ENCODE measurements at places on chromosomes 6 and 20.

GRCh38 chr6:151269321-151269995, 29.7 kb downstream of the AKAP12 start:
- no peak for DNase-seq

DNA sequence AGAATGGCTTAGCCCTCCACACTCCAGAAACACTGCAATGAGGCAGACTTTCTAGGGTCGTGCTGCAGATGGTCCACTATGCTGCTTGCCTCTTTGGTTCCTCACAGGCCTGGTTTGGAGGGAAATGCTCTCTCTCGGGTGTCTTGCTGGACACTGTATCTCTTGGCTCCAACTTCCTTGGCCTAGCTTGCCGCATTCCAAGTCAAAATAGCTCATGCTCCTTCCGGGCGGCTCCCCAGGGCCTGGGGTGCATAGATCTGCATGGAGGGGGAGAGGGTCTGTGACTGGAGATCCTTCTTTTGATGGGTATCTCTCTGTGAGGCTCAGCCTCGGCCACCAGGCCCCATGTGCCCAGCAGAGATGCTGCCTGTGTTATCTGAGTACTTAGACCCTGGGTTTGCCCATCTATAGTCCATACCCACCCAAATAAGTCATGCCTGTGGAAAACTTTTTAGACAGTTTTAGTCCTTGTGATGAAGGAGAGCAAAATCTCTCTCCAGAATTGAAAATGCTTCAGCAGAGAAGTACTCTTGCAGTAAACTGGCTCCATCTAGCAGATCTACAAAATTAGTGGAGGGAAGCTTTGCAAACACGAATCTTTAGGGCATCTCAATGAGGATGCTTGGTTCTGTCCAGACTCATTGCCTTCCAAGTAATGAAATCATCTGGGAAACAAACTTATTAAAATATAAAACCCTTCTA, 264.1 kb upstream of the RIN2 start:
- DNase-seq = no peak

- no peak for DNase-seq
Measured at GRCh38 chr6:166251211-166251610, 57.0 kb downstream of the PRR18 start.

GRCh38 chr6:124757560-124757959, 204.7 kb upstream of the RNF217 start:
- no peak for DNase-seq

DNA sequence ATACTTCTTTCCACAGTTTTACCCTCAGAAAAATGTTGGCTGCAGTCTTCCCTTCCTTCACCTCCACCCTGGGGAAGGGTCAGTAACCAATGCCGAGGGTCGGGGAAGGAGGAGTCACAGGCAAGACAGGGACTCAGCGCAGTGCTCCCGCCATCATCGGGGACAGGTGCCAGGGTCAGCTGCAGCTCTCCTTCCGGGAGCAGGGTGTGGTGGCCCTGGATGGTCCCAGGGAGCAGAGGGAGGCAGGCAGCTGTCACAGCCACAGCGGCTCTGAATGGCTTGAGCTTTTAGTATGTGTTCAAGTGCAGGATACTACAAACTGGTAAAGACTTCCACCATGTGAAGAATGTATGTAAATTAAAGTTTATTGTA, 26.0 kb upstream of the PI16 start:
- peak; percentile 0 for DNase-seq

DNA sequence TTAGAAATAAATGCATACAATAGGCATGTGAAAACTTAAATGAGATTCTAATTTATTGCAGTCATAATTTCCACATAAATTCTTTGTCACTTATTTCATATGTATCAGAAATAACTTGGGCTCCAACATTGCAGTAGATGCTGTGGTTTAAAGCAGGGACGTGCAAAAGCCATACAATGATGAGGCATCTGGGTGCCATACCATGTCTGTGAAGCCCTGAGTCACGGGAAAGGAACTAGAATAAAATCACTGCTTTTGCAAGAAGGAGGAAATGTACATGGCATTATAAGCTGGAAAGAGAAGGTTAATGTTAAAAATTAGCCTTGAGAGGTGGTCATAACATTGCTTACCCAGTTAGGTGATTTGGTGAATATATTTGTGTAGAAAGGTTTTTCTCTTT, 180.4 kb downstream of the SASH1 start:
- DNase-seq = no peak

DNA sequence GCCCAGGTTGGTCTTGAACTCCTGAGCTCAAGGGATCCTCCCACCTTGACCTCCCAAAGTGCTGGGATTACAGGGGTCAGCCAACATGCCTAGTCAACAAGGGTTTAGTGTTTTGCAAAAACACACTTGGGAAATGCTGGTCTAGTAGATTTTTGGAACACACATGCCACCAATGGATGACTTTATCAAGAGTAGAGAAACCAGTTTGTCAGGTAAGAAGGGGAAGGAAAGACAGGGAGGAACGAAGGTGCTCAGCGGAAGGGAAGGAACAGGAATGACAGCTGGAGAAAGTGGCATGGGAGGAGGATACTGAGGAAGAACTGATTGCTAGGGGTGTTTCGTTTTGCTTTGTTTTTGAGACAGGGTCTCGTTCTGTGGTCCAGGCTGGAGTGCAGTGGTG, 15.6 kb upstream of the SEC63 start:
- no peak for DNase-seq

GRCh38 chr6:7846966-7847818, 63.4 kb downstream of the TXNDC5 start:
- no peak for DNase-seq

GRCh38 chr6:106572875-106573585, 56.3 kb downstream of the RTN4IP1 start:
- DNase-seq = no peak

DNA sequence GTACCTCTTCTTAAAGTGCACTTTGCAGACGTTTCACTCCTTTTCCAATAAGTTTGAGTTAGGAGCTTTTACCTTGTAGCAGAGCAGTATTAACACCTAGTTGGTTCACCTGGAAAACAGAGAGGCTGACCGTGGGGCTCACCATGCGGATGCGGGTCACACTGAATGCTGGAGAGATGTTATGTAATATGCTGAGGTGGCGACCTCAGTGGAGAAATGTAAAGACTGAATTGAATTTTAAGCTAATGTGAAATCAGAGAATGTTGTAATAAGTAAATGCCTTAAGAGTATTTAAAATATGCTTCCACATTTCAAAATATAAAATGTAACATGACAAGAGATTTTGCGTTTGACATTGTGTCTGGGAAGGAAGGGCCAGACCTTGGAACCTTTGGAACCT, 9.9 kb upstream of the EFCAB8 start:
- DNase-seq = no peak

GRCh38 chr6:96784650-96785049, 52.6 kb downstream of the GPR63 start:
- DNase-seq = no peak
